Right lobe of liver (tissue), 6 donors: ENCODE measurements at places on chromosomes 2 and 18. TPM values are rescaled to one million over a fixed set of nuclear protein-coding genes. Genes with fewer than 3 reads are reported as not detected.

Gene VWA3B
- total RNA-seq: 0.14 TPM

Gene PLGLB2
- total RNA-seq: 562 TPM

Gene EGR4
- not detected for total RNA-seq

Gene CYS1
- 0.31 TPM for total RNA-seq

Gene ADAM23
- not detected for total RNA-seq

Gene C18orf32
- total RNA-seq: 25.7 TPM

Gene UPP2
- total RNA-seq: 0.53 TPM

Gene DYNAP
- total RNA-seq: not detected

Gene NT5C1B
- not detected for total RNA-seq

Gene SNTG2
- total RNA-seq: not detected

Gene ARHGAP15
- 6.8 TPM for total RNA-seq

Gene ATIC
- 52.4 TPM for total RNA-seq

Gene LINC00305
- not detected for total RNA-seq

Gene CKAP2L
- 0.20 TPM for total RNA-seq

Gene MYO5B
- 17.1 TPM for total RNA-seq

Gene HOXD9
- total RNA-seq: 0.25 TPM

Gene GRHL1
- total RNA-seq: 3.5 TPM
